Kidney epithelial cell (primary cell): ENCODE measurements at places on chromosomes 7 and 10. TPM values are rescaled to one million over a fixed set of nuclear protein-coding genes. Genes with fewer than 3 reads are reported as not detected.

DNA sequence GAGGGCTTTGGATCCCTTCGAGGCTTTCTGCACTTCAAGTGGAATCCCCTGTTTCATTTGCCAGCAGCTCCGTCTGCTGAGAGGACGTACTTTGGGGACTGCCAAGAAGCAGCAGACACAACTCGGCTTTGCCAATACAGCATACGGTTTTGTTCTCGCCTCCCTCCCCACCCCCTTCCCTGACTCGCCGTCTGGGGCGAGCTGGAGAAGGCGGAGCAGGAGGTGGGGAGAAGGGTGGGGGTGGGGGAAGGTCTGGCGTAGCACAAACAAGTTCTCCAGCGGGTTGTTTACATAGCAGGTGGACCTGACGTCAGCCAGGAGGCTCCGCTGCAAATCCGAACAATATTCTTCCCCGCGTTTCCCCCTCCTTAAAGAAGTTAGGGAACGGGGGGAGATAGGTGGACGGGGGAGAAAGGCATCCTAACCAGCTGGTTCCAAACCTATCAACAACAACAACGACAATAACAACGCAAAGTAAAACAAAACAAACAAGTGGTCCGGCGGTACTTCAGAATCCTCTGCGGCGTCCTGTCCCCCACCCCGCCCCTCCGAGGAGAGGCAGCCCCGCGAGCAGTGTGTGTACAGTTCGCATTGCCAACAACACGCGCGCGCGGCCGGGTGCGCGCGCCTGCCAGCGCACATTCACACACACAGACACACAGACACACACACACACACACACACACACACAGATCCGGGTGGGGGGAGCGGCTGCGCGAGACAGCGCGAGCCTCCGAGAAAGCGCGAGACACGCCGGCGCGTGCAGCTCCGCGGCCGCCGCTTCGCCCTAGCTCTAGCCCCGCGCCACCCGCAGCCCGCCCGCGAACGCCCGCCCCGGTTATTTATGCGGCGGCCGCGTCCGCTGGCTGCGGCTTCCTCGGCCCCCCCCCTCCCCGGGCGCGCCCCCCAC lies 167.0 kb upstream of the PPP1R3A start:
- peak; percentile 18 for DNase-seq

DNA sequence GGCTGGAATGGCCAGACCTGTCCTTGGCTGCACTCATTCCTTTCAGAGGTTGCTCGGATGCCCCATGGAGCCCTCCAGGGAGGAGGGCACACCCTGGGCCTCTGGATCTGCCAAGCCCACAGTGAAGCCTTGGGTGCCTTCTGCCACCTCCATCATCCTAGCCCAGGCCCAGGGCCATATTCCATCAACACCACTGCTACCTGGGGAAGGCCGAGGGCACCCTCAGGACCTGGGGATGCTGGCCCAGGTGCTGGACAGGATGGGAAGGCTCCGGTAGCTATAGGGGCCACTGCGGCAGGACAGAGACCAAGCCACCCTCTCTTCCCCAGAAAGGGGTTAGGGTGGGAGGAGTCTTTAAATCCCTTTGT lies 810 bp downstream of the OPN4 start:
- no peak for DNase-seq

DNA sequence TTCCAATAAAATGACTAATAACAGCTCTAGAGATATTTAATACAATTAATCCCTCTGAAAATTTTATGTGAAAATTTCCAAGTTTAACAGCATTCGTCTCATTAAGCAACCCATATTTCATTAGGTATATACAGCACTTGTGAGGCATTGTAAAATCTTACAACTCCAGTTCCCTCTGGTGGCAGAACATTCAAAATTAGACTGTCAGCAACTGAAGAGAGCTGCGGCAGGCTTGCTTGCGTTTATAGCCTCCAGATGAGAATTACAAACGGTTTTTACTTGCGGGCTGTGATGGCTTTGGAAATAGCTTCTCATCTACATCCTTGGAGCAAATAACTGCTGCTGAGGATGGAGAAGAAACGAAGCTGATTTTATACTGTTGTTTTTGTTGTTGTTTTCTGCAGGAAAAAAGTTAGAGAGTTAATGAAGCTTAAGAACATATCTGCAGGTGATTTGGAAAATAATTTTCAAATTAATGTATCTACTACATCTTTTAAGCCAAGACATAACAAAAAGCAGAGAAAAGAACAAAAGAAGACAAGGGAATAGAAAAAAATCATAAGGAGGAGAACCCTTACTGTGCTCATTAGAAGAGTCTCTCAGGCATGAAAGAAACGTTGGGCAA lies 171.3 kb downstream of the MAGI2 start:
- DNase-seq = no peak

- no peak for DNase-seq
Observed at GRCh38 chr10:65950075-65950474, 975.8 kb upstream of the LRRTM3 start.

DNA sequence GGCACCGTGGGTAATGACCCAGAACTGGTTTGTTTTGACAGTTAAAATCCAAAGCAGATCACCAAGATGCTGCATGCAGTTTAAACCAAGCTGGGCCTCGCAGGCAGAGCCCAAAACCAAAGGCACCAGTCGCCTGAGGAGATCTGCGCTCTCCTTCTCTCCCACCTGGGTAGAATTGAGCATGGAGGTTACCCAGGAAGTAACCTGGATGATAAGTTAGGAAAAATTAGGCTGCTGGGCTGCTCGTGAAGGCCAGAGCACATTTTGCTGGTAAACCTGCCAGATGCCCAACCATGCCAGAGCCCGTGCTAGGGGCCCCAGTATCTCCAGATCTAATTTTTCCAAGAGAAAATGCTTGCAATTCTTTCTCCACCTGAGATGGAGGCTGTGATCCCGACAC lies 388.3 kb upstream of the MGMT start:
- DNase-seq = no peak

Gene PHYH
- 15.8 and 28.6 TPM in 2 replicates for total RNA-seq

Gene LMTK2
- total RNA-seq = 17.9 and 21.6 TPM in 2 replicates
